Stimulated activated CD4-positive, alpha-beta T cell treated with anti-CD3 and anti-CD28 coated beads, Interleukin-15, amount 100 ng/mL, for 1 hour (primary cell): ENCODE measurements at places on chromosomes 5 and 9.
A peak's percentile ranks its signal among the peaks of the same experiment; 100 is the strongest.

DNA sequence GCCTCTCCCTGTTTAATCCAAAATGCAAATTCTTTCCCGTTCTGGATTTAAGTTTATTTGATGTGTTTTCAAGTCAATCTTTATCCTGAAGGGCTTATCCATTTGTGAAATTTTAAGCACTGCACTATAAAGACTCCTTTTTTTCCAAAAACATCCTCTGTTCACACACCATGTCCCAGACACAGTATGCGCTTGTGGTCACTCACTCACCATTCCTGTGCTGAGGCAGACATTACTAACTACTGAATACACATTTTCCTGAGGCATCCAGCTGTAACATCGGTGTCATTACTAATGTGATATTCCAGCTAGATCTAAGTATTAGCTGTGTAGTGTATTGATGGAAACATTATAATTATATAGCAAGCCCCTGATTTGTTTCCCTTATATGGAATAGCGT lies 298.4 kb downstream of the KCTD16 start:
- no peak for DNase-seq

DNA sequence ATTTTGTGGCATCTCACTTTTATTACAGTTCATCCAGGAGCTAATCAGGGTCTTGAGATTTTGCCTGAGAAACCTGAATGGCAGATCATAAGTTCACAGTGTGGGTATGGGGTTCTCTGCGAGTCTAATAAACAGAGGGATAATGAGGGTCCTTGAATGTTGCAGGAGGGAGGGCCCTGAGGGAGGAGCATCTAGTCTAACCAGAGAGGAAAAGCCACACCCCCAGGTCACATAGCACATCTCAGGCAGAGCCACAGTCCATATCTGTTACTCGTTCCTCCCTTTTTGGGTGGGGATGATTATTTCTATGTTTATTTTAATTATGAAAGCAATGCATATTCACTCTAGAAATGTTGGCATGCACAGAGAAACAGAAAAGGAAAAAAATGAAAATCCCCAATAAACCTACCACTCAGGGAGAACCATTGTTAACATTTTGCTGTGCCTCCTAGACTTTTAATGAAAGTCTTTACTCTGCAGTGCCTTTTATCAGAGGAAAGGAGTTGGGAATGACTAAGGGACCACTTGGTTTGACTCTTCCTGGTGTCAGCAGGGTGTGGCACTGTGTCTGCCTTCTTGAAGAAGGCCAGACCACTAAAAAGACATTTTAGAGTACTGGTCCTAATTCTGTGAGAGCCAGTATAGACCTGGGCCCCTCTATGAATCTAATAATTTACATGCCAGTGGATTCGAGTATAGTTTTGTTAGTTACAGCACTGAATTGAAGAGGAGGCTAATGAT lies 2.8 kb downstream of the GALNT12 start:
- no peak for DNase-seq

DNA sequence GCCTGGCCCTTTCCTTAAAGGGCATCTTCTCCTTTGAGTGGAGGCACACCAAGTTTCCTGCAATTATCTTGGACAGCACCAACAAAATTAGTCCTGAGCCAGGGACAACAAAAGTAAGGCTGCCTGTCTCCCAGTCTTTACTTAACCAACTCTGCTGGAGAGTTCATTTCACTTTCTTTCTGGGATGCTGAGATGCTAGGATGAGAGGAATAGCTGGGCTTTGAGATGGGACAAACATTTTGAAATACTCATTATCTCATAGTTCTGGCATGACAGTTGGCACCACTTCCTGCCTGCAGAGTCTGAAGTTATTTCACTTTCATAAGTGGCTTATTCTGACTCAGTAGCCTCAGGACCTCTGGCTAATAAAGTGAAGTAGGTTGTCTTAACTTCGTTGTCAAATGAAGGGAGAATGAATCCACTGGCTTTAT lies 157.0 kb downstream of the C9orf152 start:
- no peak for DNase-seq

GRCh38 chr5:14674983-14675854 lies 10.7 kb downstream of the OTULIN start:
- no peak for DNase-seq

DNA sequence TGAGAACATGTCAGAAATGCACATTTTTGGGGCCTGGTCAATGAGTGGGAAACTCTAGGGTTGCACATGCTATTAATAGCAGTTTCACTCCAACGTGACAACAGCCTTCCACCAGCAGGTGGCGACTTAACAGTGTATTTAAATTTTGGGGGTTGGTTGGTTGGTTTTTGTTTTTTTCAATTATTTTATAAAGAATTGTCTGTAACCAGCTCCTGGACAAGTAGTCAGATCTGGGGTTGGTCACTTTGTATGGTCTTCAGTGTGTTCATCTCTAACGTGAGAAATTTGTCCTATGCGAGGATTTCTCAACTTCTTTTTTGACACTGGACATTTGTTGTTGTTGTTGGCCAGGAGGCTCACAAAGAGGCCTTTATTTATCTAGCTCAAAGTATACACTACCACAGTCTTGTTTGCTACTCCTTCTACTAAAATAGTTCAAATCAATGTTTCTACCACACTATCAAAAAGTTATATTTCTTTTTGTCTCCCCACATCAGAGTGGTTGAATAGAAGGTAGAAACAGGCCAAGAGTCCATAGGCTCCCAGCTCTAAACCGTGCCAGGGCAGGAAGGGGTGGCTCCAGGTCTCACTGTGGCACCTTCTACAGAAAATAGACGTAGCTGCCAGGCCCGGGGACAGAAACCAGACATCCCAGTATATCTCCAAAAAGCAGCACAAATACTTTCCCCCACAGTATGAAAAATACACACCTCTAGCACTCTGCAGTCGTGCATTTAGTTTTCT lies 110.4 kb downstream of the TRPM6 start:
- peak; percentile 42 for DNase-seq

DNA sequence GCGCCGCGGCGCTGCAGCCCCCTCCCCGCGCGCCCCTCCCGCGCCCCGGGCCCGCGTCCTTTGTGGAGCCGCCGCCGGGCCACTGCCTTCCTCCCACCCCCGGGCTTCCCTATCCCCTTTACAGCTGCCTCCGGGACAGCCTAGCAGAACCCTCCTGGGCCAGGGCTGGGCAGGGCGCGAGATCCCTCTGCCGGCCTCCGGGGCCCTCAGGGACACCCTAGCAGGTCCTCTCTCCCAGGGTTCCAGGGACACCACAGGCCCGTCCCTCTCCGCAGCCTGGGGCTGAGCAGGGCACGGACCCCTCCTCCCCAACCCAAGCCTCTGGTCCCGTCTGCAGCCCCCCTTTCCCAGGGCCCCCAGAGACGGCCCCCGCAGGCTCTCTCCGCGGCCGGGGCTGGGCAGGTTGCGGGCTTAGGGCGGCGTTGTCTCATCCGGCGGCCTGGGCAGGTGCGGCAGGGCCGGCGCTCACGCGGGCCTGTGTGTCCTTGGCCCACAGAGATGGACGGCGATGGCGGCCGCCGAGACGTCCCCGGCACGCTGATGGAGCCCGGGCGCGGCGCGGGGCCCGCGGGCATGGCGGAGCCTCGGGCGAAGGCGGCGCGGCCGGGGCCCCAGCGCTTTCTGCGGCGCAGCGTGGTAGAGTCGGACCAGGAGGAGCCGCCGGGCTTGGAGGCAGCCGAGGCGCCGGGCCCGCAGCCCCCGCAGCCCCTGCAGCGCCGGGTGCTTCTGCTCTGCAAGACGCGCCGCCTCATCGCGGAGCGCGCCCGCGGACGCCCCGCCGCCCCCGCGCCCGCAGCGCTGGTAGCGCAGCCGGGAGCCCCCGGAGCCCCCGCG lies 710 bp downstream of the WNK2 start:
- no peak for DNase-seq

- no peak for DNase-seq
Measured at GRCh38 chr5:167802755-167803431, 488.6 kb upstream of the WWC1 start.

GRCh38 chr5:141478321-141478945 lies 2.7 kb downstream of the PCDHGC3 start:
- no peak for DNase-seq

GRCh38 chr9:93302586-93303257 lies 118.8 kb downstream of the WNK2 start:
- DNase-seq = peak; percentile 17

DNA sequence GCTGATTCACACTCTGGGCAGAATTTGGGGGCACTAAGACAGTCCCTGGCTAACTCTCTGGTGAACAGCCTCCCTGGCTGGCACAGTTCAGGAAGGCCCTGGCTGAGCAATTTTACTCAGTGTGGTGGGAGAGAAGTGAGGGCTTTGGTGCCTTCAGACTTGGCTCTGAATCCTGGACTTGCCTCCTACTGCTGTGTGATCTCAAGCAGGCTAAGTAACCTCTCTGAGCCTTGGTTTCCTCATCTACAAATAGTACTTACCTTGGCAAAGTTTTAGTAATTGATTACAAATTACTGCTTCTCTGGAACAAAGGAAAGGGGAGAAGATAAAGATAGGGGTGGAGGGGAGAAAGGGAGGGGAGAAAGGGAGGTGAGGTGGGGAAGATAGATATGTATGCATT lies 153.8 kb downstream of the DROSHA start:
- DNase-seq = no peak

DNA sequence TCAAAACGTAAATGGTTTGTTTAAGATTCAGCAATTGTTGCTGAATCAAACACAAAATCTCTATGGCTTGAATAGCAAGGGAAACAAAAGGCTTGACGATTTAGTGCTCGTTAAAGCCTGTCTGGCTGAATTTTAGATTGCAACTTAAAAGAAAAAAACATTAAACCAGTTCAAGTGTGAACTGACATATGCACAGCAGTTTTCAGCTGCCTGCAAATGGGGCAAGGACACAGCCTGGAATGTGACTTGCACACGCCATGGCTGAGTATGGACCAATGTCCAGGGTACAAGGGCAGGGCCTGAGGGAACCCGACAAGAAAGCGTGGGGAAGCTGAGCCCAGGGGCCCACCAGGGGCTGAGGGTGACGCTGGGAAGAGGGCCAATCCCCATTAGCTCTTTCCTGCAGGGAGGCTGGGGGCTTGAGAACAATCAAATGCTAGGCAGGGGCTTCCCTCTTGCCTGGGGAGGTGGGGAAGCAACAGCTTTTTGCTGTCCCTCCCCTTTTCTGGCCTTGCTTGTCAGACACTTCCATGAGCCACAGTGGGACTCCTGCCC lies 89.6 kb upstream of the LRRTM2 start:
- DNase-seq = no peak
